CD4-positive, alpha-beta T cell treated with Interleukin-2 at 100 ng/mL for 4 hours (primary cell): ENCODE measurements at places on chromosomes 2 and 18.
A peak's percentile ranks its signal among the peaks of the same experiment; 100 is the strongest.

GRCh38 chr2:95062242-95063085 is 37.0 kb downstream of the MAL start:
- DNase-seq = no peak

GRCh38 chr2:198004921-198005829 is 200.8 kb downstream of the PLCL1 start:
- DNase-seq = peak; percentile 32

- no peak for DNase-seq
These were observed 47.6 kb downstream of the RNF152 start for GRCh38 chr18:61845197-61845596.

- DNase-seq = no peak
These were observed 3.6 kb upstream of the GPC1 start for GRCh38 chr2:240431661-240432424.

GRCh38 chr18:70981400-70982140 is 692.7 kb downstream of the SOCS6 start:
- DNase-seq = no peak

GRCh38 chr2:126921066-126921465 is 22.4 kb downstream of the TEX51 start:
- DNase-seq = no peak

GRCh38 chr2:8993196-8993901 is 10.1 kb downstream of the MBOAT2 start:
- no peak for DNase-seq
